ENCODE measurements at places on chromosomes 13 and 19. TPM values are rescaled to one million over a fixed set of nuclear protein-coding genes. Genes with fewer than 3 reads are reported as not detected.
A peak's percentile ranks its signal among the peaks of the same experiment; 100 is the strongest.

Gene NLRP5
- not detected for polyA plus RNA-seq

Gene GRK1
- polyA plus RNA-seq, result 0.06 TPM

Gene B3GLCT
- 20.7 TPM for polyA plus RNA-seq

Gene LYPD5
- polyA plus RNA-seq, result 0.14 TPM

Gene RHPN2
- 18.4 TPM for polyA plus RNA-seq

Gene SYNGR4
- 0.39 TPM for polyA plus RNA-seq

Gene CCDC70
- not detected for polyA plus RNA-seq

Gene HDGFL2
- 68.3 TPM for polyA plus RNA-seq

Gene FOSB
- polyA plus RNA-seq, result 85.3 TPM

Gene GJA3
- polyA plus RNA-seq, result 14.0 TPM

Gene ZNF682
- 13.0 TPM for polyA plus RNA-seq

Gene GJB6
- 4.6 TPM for polyA plus RNA-seq

- DNase-seq, result no peak
Observed at GRCh38 chr13:50459046-50459445, 384.4 kb downstream of the DLEU7 start.

DNA sequence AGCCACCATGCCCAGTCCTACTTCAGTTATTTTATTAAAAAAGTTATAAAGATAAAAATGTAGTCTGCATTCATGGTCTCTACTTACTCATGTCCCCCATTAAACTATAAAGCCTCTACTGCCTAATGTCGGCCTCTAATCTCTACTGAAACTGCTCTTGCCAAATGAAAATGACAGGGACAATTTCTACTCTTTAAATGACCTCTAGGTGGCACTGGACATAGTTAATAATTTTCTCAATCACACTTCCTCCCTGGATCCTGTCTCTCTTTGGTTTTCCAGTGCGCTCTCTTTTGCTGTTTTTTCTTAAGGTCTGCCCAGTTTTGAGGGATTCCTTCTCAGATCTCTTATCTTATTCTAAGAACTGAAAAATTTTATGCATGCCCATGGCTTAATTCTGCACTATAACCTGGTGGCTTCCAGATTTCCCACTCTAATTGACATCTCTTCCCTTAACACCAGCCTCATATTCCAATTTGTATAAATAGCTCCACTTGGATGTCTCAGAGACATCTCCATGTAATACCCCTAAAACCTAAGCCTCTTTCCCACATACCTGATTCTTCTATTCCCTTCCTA lies 54.3 kb downstream of the MTMR6 start:
- no peak for DNase-seq

GRCh38 chr13:41006978-41007743 lies 12.0 kb downstream of the ELF1 start:
- DNase-seq, result no peak

- DNase-seq, result no peak
Observed at GRCh38 chr13:100954430-100955305, 280.1 kb upstream of the TMTC4 start.

GRCh38 chr19:38696729-38697055 lies 47.6 kb downstream of the CAPN12 start:
- DNase-seq, result no peak

GRCh38 chr13:50209631-50210030 lies 194.4 kb downstream of the KCNRG start:
- no peak for DNase-seq

DNA sequence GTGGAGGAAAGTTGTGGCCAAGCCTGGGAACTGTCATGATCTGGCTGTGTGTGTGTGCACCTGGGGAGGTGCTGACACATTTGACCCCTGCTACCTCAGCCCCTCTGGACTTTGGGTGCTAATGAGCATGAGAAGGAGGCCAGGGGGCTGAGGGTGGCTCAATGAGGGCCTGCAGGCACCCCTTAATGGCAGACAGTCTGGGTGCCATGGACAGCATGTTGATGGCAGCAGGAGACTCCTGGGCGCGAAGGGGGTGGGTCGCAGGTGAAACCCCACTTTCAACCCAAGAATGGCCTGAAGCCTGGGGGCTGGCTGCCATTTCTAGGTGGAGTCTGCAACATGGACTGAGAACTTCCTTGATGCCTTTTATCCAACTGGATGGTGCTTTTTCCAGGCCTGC lies 216.4 kb upstream of the TRPC4 start:
- no peak for DNase-seq

- DNase-seq, result no peak
Observed at GRCh38 chr13:111503905-111504695, 183.7 kb downstream of the TEX29 start.

DNA sequence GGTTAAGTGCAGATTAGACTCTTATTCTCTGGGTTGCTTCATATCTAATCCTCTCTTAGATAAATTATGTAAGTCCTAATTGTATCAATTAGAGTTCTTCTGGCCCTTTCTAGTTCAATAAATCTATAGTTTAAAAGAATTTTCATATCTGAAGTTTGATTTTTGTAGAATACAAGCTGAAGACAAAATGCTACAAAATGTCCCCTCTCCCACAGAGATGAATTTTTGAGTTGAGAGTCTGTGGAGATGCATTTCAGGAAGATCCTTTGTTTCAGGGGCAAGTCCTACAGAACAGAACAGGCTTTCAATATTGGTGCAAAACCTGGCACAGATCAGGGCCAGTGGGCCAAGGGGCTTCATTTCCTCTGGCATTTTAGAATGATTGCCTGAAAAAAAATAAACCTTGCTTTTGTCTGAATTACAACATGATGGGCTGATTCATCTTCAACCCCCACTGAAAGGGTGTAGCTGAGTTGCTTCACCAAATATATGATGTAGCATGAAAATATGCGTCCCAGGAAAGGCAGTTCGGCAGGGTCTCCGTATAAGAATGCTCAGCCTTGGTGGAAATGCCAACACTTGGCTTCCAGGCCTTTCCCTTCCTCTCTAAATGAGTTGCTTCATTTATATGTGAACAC lies 6.4 kb upstream of the IPO5 start:
- no peak for DNase-seq

DNA sequence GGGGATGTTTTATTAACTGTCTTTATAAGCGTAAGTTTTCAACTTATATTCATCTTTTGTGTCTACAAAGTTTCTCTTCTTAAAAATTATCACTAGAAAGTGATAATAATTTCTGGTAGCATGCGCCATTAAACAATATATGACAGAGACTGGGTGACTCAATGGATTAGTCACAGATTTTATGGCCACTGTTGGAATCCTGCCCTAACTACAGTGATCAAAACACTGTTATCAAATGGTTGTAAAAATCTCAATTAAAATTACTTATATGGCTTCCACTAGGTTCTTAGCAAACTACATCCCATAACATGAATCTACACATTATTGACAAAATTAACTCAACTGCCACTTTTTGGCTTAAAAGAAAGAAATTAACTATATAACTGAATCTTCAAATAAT lies 350.0 kb downstream of the DACH1 start:
- no peak for DNase-seq

DNA sequence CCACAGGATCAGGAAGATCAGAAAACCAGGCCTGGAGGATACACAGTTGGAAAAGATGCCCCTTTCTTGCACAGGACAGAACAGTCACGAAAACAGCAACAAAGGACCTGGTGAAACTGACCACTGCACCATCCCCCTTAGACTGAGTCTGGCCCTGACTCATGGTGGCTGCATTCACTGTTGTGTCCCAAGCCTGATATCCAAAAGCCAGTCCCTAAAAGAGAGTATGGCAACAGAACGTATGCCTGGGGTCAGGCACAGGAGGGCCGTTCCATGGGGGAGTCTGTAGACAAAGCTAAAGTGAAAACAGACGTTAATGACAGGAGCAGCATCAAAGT lies 301.1 kb upstream of the NBEA start:
- no peak for DNase-seq

GRCh38 chr13:44506719-44507118 lies 69.4 kb downstream of the TSC22D1 start:
- no peak for DNase-seq

DNA sequence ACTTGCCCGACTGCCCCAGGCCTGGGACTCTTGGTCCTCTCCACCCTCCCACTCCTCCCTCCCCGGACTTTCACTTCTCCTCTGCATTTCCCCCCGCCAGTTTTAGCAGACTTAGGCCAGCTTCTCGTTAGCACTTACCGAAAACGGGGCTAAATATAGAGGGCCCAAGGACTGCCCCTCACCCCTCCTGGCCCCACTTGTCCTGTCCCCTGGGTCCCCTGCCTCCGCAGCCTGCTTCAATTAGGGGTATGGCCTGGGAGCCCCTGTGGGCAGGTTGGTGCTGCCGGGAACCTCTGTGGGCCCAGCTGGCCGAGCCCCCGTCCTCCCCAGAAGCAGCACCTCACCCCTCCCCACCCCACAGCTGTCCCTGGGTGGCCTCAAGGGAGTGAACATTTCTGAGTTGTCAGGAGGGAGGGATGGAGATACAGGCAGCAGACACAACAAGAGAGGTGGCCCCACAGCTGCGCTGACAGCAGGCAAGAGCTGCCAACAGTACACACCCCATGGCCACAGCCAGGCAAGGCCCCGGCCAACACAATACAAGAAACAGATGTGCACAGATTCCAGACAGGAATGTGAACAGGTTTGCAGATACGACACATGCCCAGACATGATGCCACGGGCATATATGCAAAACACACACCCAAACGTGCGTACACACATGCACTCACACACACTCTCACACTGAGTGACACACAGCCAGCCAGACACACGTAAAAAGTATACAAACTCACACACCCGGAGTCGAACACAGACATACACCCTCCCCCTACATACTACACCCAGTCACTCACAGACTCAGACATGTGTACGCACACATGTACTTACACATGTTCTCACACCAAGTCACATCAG lies 2.6 kb downstream of the POU2F2 start:
- DNase-seq, result no peak

DNA sequence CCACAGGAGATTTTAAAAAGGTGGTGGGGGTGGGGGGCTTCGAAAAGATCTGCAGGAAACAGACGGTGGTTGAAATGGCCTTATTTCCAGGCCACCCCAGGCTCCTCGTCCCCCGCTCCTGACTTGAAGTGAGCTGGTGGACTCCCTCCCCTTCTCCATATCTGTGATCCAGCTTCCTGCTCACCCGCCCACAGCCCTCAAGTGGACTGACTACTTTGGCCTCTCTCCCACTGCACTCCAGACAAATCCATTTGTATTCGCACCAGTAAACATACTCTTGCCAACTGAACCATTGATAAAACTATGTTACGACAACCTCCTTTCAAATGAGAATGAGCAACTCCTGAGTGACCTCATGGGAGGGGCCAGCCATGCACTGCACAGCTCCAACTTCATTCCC lies 259.5 kb downstream of the COL4A1 start:
- DNase-seq, result peak; percentile 31

- DNase-seq, result no peak
Observed at GRCh38 chr13:75764251-75764925, 128.3 kb downstream of the LMO7 start.

DNA sequence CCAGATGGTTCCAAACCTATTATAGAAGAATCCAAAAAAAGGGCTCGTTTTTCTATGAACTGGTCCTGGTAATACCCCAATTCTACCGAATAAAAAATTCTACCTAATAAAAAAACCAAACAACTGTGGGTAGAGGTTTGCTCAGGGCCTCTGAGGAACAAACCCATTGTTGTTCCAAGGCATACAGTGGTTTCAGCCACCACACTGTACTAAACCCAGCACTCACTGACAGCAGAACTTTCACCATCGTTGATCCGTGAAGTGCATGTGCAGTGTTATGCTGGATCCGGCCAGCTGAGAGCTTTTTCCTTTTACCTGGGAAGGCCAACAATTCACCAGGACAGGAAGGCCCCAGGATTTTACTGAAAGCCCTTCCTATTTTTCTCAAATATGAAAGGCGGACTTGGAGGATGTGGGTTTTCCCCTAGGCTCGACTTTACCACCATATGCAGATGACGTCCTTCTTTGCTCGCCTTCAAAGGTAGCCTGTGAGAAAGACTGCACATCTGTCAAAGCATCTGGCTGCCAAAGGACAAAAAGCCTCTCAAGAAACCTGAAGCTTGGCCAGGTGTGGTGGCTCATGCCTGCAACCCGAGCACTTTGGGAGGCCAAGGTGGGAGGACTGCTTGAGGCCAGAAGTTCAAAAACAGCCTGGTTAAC lies 7.2 kb upstream of the PABPC3 start:
- no peak for DNase-seq

DNA sequence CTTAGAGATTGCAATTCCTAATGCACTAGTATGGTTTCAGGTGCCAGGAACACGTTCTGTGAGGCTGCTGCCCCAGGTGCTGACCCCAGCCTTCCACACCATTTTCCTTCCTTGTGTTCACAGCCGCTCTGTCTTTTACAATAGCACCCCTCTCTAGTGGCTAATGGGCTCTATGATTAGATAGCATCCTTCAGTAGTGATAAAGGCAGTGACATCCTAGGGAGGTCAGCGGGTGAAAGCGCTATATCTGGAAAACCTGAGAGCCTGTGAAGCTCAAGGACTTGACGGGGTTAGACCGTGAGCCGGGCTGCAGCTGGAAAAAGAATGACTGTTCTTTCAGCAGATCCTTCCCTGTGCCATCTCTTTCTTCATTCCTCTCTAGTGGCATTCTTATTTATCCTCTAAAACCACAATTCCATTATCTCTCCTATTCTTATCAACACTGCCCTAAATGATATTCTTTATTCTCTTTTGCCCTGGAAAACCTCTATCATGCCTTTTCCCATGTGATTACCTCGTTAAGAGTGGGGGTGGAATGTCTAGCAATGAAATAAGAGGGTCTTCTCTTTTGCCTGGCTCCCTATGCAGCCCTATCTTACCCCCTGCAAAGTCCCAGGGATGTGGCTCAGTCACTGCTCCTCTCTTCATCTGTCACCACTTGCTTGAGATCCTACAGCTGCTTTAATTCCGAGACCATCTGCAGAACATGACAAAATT lies 21.8 kb downstream of the ALOX5AP start:
- DNase-seq, result no peak

GRCh38 chr13:73983109-73983508 lies 151.1 kb downstream of the KLF12 start:
- no peak for DNase-seq

- DNase-seq, result no peak
Observed at GRCh38 chr19:11378319-11379189, 4.1 kb downstream of the SWSAP1 start.

DNA sequence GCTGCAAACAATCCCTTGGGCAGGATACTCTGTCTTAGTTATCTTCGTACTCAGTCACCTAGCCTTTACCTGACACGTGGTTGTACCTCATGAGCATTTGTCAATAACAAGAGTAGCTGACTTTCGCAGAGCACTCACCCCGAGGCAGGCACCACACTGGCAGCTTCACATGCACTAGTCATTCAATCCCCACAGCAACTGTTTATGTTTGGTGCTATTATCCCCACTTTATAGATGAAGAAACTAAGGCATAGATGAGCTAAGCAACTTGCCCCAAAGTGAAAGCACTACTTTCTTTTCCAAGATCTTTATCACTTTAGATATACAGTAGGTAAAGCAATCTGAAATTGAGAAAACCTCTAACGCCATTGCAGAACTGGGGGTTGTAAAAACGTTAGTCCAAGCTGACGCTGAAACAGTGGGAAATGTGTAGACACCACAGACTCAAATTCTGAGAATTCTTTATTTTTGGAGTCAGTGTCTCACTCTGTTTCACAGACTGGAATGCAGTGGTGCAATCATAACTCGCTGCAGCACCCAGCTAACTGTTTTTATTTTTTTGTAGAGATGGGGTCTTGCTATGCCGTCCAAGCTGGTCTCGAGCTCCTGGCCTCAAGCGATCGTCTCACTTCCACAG lies 446.0 kb downstream of the FOXO1 start:
- no peak for DNase-seq

Data from right renal pelvis (tissue), 4 donors.